Renal cortical epithelial cell (primary cell): ENCODE measurements at places on chromosomes 11 and 22. TPM values are rescaled to one million over a fixed set of nuclear protein-coding genes. Genes with fewer than 3 reads are reported as not detected.

MOGAT2 gene
- not detected in 2 replicates for total RNA-seq

GRCh38 chr22:44023404-44024287 is 456 bp upstream of the PARVB start:
- DNase-seq, result no peak

TMEM225 gene
- not detected in 2 replicates for total RNA-seq

DNA sequence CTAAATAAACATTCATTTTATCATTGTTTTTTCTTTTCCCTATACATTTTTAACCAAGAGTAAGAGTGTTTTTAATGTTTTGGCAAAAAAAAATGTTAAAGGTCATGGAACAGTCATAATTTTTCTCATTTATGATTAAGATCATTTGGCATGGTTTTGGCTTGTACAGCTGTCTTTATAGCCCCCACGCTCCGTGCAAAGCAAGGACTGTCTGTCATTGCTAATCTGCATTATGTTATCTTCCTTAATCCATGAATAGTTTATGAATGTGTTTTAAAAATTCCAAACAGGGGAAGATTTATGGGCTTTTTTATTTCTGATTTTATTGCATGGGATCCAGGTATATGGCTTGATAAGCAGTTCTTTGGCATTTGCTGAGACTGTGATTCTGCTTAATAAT is 28.1 kb downstream of the PGM2L1 start:
- no peak for DNase-seq

DNA sequence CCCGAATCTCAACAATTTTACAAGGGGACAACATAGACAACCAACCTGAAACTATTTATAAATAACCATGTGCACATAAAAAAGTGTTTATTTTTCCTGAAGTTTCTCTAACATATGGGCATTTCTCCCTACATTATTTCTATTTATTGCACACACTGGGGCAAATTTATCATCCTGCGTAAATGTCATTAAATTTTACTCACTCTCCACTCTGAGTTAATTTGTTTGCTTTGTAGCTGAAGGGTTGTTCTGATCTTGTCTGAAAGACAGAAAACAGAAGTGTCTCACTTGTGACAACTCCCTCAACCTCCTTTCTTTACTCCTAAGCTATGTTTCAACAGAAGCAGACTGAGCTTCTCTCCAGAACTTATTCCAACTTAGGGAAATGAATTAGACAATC is 194.2 kb downstream of the HIPK3 start:
- no peak for DNase-seq

B4GALNT4 gene
- total RNA-seq, result 4.0 and 4.5 TPM in 2 replicates

- DNase-seq, result no peak
These were observed 25.4 kb downstream of the FBLN1 start for GRCh38 chr22:45528046-45528445.

DNA sequence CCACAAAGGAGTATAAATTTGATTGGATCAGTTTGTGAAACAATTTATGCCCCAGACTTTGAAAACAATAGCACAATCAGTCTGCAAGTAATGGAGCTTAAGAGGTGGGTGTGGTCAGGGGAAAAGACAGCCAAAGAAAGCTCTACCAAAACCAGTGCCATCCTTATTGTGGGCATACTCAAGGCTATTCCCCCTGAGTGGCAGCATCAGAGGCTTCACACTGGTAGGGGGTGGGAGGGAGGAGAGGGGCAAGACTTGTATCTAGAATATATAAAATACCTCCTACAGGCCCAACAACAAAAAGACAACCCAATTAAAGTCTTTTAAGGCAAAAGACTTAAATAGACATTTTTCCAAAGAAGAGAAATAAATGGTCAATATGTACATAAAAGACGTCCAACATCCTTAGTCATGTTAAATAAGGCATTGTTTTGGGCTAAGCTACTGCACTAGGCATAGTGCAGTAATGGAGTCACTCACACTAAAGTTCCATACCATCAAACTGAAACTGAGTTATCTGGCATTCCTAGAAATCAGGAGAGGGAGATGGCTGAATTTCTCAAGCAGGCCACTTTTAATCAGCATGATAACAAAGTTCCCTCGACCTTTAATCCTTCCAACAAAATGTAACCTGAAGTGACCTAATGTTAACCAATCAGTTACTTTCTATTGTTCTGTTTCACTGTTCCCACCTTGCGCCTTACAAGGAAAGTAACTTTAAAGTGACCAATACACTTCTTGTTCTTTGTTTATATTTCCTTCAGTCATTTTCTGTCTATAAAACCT is 24.8 kb downstream of the NARS2 start:
- no peak for DNase-seq
